ENCODE measurements at places on chromosomes 1 and 21. TPM values are rescaled to one million over a fixed set of nuclear protein-coding genes. Genes with fewer than 3 reads are reported as not detected.

The SPRR2G gene
- total RNA-seq: not detected

The PTPRC gene
- total RNA-seq: 0.18 TPM

The SPATA17 gene
- total RNA-seq: 0.18 TPM

The OR2M3 gene
- not detected for total RNA-seq

The AMY2A gene
- not detected for total RNA-seq

The PGLYRP3 gene
- total RNA-seq: not detected

The PLA2G2F gene
- total RNA-seq: not detected

The S100A14 gene
- not detected for total RNA-seq

The ZFP69B gene
- total RNA-seq: 2.0 TPM

The GUCA2A gene
- total RNA-seq: not detected

The OLIG2 gene
- not detected for total RNA-seq

The TRIM63 gene
- not detected for total RNA-seq

The TEX38 gene
- not detected for total RNA-seq

The MXRA8 gene
- total RNA-seq: 384 TPM

The SYT14 gene
- total RNA-seq: 0.18 TPM

The NEGR1 gene
- total RNA-seq: 4.0 TPM

The GJA8 gene
- not detected for total RNA-seq

The FAM72B gene
- total RNA-seq: 2.3 TPM

The CACNA1S gene
- total RNA-seq: not detected

The TCP10L gene
- not detected for total RNA-seq

The PAQR6 gene
- total RNA-seq: not detected

The DIP2A gene
- total RNA-seq: 17.6 TPM

The OR2T35 gene
- not detected for total RNA-seq

The HAO2 gene
- total RNA-seq: not detected

The LHX8 gene
- total RNA-seq: not detected

The MSH4 gene
- total RNA-seq: not detected
